Epithelial cell of prostate (primary cell): ENCODE measurements at places on chromosomes 4 and X.

DNA sequence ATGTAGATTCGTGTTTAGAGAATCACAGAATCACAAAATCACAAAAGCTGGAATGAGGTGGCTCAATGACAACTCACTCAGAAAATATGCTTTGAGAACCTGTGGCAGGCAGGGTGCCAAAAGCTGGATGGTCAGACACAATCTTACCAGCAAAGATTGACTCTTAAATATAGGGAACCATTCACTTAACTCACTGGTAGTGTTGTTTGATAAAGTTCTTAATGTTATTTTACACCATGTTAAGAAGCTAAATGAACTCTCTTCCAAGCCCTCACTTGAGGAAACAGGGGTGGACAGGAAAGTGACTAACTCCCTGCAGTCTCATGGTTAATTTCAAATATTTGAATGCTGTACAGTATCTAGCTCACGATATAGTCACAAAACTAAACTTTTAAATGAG, 5.7 kb upstream of the SCOC start:
- DNase-seq: peak; percentile 12

DNA sequence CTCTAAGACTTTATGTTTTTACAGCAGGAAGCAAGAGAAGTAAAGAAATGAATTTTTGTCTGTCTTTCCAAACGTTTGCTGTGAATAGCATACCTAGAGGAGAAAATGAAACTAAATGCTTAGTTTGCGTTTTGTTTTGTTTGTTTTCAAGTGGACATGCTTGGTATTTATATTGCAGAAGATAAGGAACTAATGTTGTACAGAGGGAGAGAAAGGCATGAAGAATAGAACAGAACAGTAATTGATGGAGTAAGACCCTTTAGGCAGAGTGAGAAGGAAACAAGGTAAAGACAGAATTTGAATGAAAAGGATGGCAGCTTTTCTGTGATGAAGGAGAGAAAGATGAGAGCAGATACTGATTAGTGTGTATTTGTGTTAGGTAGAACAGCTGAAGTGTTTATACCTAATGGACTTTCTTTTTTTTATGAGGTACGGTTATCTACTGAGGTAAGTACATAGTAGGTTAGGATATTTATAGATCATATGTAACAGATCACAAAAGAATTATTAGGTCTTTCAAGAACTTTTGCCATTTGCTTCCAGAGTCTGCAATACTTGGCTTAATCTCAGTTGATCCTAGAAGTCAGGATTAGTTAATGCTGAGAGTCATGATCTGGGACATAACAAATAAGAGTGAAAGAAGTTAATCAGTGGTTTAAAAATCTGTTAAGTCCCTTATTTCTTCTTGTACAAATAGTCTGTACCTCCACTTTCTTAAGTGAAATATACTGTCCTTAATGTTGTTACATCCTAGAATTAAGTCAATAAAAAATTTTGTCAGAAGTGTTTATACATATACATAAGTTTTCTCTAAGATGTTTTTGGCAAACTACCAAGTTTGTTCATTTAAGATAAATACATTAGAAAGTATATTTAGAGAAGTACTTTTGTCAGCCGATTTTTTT, 36.8 kb downstream of the FABP2 start:
- no peak for DNase-seq

DNA sequence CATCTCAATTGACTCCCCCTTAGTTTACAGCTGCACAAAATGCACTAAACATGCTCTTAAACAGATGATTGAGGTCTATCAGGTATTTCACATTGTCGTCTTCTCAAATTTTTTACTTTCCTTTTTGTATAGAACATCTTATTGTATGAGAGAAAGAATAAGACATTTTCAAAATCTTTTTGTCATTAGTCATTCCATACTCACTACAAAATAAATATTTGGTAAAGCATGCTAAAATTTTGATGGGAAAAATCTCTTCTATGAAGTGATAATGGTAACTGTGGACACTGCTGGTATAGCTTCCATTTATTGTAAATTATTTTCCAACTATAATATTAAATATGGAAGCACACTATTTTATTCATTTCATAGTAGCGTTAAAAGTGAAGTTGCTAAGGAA, 185.6 kb upstream of the FSTL5 start:
- DNase-seq: no peak

- no peak for DNase-seq
These were observed 55.8 kb downstream of the WWC2 start for GRCh38 chr4:183154701-183155391.

- DNase-seq: no peak
These were observed 2.6 kb downstream of the CTBP1 start for GRCh38 chr4:1246111-1246881.

GRCh38 chrX:11380187-11380844, 87.1 kb downstream of the AMELX start:
- DNase-seq: no peak

- DNase-seq: no peak
These were observed 460.8 kb downstream of the SLITRK2 start for GRCh38 chrX:146278381-146278780.

DNA sequence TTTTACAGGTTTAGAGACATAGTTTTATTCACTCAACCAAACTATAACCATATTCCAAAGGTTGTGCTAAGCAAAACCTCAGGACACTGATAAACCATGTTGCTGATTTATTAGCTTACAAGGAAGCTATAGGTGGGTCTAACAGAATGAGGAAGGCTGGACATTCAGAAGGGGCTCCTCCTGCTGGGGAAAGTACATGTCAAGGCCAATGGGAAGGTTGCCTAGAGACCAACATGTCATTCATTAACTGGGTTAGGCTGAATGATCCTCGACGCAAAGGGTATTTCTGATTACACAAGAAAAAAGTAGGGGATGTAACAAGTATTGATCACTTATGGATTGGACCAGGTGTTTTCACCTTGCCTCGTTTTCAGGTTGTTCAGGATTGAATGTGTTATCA, 30.3 kb downstream of the SLC10A6 start:
- no peak for DNase-seq

GRCh38 chrX:109626637-109627036, 1.7 kb upstream of the KCNE5 start:
- DNase-seq: no peak

DNA sequence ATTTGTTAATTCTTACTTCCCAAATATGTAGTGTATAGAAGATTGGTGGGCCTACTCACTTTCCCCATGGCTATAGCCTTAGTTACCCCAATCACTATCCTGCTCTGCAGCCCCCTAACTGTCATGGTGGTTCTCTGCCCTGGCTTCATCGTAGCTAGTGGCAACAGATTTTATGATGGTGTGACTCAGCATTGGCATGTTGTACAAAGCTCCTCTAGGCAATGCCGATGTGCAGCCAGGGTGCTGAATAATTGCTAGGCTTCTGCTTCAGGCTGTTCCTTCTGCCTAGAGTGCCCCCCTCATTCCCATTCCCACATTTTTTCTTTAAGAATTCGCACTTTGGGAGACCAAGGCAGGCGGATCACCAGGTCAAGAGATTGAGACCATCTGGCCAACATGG, 35.2 kb downstream of the AFF2 start:
- DNase-seq: no peak

- no peak for DNase-seq
These were observed 43.1 kb downstream of the NAT8L start for GRCh38 chr4:2102045-2102883.

DNA sequence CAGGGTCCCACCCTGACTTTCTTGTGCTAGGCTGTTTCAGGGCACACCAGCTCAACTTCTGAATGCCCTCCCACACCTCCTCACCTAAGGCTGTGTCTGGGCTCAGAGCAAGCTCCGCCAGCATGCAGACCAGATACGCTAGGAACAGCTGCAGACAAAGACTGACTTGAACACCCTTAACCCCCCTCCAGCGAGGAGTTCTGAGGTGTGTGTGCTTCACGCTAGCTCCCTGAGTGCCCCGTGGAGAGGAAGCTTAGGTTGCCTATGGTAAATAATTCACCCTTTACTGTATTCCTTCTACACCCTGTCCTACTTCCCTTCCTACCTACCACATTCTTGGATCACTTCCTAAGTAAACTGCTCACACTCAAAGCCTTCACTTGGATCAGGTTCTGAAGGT, 115.0 kb downstream of the VCX3B start:
- no peak for DNase-seq

DNA sequence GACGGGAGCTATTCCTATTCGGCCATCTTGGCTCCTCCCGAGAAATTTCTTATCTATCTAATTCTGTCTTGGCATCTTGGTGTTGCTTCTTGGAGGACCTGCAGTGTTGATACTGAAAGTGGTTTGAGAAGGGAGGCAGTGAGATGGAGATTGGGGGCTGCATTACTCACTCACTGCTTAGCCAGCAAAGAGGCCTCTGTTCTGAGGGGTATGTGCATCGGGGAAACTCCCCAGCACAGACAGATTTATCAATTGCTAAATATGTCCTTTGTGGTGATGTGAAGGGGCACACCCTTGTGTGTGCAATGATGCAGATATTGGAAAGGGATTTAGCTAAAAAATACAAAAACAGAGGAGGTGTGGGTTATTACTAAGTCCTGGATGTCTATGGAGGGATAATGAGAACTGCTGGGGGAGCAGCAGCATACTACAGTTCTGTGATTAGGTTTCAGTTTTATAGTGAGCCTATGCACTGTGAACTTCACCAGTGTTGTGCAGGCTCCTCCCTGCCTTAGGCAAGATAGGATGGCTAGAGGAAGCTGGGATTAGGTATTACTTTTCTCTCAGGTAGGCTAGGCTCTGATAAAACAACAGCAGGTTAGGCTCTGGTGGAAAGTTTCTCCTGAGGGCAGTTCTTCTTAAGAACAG, 279.0 kb downstream of the HS3ST1 start:
- no peak for DNase-seq

GRCh38 chr4:53633608-53634007, 42.3 kb upstream of the LNX1 start:
- DNase-seq: no peak

DNA sequence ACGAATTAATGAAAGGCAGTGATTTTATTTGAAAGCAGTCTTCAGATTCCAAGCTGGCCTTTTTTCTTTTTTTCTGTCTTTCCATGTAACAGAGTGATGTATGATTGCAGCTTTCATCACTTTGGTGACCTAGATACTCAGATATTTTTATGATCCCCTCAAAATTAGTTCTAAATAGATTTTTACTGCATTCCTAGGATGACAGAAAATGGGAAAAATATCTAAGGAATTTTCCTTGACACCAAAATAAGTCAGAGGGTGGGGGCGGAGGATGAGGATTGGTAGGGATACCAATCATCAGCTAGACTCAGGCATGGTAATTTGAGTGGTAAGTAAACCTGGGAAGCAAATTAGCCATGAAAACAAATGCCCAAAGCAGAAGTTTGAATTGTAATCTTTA, 11.9 kb upstream of the HMGB2 start:
- no peak for DNase-seq

GRCh38 chr4:138487230-138487629, 245.1 kb upstream of the SLC7A11 start:
- no peak for DNase-seq

DNA sequence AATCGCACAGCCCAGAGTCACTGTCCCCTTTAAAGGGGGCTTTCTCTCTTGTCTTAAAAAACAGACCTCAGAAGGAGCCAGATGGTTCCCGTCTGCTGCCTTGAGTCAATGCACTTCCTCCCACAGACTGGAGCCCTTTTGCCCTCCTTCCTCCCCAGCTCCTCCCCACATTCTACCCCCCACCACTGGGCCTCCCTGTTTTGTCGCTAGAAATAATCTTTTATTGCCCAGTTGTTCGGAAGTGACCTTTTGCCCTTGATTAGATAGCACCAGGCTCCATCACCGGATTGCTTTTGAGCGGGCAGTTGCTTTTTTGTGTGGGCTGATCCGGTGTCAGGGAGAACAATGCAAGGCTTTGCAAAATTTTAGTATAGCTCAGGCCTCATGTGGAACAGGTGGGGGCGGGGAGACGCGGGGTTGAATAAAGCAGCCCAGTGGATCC, 47.7 kb downstream of the SPRY1 start:
- no peak for DNase-seq

DNA sequence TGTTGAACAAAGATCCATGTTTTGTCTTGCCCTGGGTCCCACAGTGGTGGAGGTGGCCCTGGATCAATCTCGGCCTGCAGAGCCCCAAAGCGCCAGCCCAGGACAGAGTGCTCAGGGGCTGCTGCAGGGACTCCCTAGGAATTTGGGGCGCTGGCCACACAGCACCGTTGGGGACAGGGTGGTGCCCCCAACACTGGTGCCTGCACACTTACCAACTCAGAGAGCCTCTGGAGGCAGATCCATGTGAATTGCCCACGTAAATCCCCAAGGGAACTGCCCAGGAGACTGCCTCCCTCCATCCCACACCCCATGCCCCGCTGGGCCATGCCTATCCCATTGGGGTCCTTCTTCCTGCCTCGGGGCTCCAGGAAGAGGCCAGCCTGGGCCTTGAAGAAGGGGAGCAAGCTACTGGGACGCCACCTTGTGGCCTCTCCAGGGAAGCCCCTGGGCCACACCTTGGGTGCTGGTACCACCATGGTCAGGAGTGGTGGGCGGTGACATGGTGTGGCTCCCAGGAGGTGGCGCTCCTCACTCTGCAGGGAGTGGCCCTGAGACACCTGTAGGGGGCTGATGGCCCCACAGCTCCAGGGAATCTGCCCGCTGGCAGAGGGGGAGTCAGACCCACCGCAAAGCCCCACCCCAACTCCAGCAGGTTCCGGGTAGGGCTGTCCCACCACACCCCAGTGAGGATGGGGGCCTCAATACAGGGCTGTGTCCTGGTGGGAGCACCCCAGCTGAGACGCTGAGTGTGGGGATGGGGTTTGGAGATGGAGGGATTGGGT, 22.8 kb downstream of the CFAP99 start:
- no peak for DNase-seq

- no peak for DNase-seq
These were observed 734.3 kb downstream of the STIM2 start for GRCh38 chr4:27594922-27595321.

- no peak for DNase-seq
These were observed 33.6 kb downstream of the CHM start for GRCh38 chrX:86013792-86014191.

GRCh38 chr4:8262637-8263322, 6.8 kb upstream of the HTRA3 start:
- DNase-seq: no peak

DNA sequence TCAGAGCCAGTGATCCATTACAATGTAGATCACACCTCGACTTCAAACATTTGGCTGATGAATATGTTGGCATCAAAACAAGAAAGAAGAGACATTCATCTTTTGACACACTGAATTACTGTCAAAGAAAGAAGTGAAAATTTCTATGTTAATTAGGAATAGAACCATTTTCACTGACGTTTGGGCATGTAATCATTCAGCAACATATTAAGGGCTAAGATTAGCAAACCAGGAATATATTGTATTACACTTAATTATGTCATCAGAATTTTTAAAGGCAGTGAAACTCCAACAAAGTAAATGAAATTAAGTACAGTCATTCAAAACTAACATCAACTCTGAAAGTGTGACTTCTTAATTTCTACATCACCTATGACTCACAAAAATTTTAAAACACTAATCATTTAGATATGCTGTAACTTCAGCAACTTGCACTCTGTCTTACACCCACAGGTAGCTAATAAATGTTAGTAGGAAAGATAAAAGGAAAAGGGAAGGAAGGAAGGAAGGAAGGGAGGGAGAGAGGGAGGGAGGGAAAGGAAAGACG, 1.4 kb upstream of the SMR3A start:
- no peak for DNase-seq

- DNase-seq: no peak
These were observed 767 bp upstream of the SMIM20 start for GRCh38 chr4:25913056-25913850.

GRCh38 chr4:56430203-56430602, 5.2 kb downstream of the PPAT start:
- no peak for DNase-seq
